ENCODE measurements at places on chromosomes 11 and 22. TPM values are rescaled to one million over a fixed set of nuclear protein-coding genes. Genes with fewer than 3 reads are reported as not detected.

The TEX54 gene
- total RNA-seq: 0.77 TPM

The SREBF2 gene
- 162 TPM for total RNA-seq

The TNKS1BP1 gene
- total RNA-seq: 88.8 TPM

The EIF1AD gene
- total RNA-seq: 86.2 TPM

The TRIM49C gene
- total RNA-seq: not detected

The CSF2RB gene
- total RNA-seq: not detected

The TSPAN18 gene
- 2.8 TPM for total RNA-seq

The PRRG4 gene
- total RNA-seq: 3.8 TPM

The RBM4B gene
- total RNA-seq: 40.5 TPM

The MMP8 gene
- 0.33 TPM for total RNA-seq

The ANO3 gene
- not detected for total RNA-seq

The ARSA gene
- total RNA-seq: 19.6 TPM

The DHCR7 gene
- total RNA-seq: 271 TPM

The OVOL1 gene
- total RNA-seq: not detected

The MS4A15 gene
- not detected for total RNA-seq

The MN1 gene
- total RNA-seq: 8.4 TPM

The MRGPRX4 gene
- total RNA-seq: not detected

The POU2AF1 gene
- total RNA-seq: not detected

The MED19 gene
- 35.4 TPM for total RNA-seq

The MAJIN gene
- not detected for total RNA-seq

The OR2AT4 gene
- total RNA-seq: not detected

The OMP gene
- not detected for total RNA-seq

The CDCA5 gene
- 119 TPM for total RNA-seq

The FOSL1 gene
- total RNA-seq: 29.0 TPM

The IL17REL gene
- not detected for total RNA-seq

The OTOG gene
- not detected for total RNA-seq

The TMEM86A gene
- 0.09 TPM for total RNA-seq

The SHANK2 gene
- 0.71 TPM for total RNA-seq

The CBLIF gene
- total RNA-seq: not detected

The OR52A1 gene
- not detected for total RNA-seq

The LIF gene
- 0.59 TPM for total RNA-seq

The MUC6 gene
- not detected for total RNA-seq

The OR51B2 gene
- not detected for total RNA-seq

The CDC42EP2 gene
- 5.4 TPM for total RNA-seq

The NXPE4 gene
- not detected for total RNA-seq

The OR8H2 gene
- not detected for total RNA-seq

The FGF3 gene
- total RNA-seq: not detected

The GGTLC3 gene
- total RNA-seq: not detected
